ENCODE measurements at places on chromosomes 7 and 10.

GRCh38 chr7:143396182-143396581 lies 12.5 kb downstream of the EPHA1 start:
- DNase-seq: no peak

GRCh38 chr7:152354061-152354460 lies 81.7 kb downstream of the KMT2C start:
- DNase-seq: no peak

- no peak for DNase-seq
Observed at GRCh38 chr7:7203813-7204575, 21.6 kb downstream of the C1GALT1 start.

GRCh38 chr10:21060626-21061025 lies 163.5 kb upstream of the NEBL start:
- DNase-seq: no peak

- DNase-seq: no peak
Observed at GRCh38 chr10:93465806-93466675, 16.1 kb downstream of the MYOF start.

Data from globus pallidus (tissue), 1 donor.